ENCODE measurements at places on chromosomes 6 and 20.

GRCh38 chr6:112037783-112038216, 16.1 kb upstream of the CCN6 start:
- peak; percentile 29 for DNase-seq

DNA sequence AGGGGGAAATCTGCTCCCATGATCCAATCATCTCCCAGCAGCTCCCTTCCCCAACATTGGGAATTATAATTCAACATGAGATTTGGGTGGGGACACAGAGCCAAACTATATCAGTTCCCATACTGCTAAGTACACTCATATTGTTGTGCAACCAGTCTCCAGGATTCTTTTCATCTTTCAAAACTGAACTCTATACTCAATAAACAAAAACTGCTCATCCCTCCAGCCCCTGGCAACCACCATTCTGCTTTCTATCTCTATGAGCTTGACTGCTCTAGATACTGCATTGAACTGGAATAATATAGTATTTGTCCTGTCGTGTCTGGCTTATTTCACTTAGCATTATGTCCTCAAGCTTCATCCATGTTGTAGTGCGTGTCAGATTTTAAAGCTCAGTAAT, 42.9 kb downstream of the STX11 start:
- DNase-seq: no peak

DNA sequence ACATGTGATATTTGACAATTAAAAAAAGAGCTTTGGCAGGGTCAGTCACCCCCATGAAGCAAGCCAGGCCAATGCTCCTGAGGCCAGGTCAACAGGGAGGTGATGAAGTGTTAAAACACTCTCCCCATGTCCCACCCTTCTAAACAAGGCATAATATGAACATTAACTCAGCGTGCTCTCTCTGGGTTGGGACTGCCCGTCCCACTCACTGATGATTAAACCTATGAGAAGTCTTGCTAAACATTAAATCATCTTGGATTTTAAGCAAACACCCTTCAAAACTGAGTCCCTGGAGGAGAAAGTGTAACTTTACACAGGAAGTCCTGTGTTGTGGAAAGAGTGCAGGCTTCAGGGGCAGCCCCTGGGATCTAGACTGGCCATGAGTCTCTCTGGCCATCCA, 558.5 kb downstream of the CD83 start:
- DNase-seq: no peak

- DNase-seq: peak; percentile 97
These were observed 157.7 kb downstream of the GJA1 start for GRCh38 chr6:121593011-121593641.

DNA sequence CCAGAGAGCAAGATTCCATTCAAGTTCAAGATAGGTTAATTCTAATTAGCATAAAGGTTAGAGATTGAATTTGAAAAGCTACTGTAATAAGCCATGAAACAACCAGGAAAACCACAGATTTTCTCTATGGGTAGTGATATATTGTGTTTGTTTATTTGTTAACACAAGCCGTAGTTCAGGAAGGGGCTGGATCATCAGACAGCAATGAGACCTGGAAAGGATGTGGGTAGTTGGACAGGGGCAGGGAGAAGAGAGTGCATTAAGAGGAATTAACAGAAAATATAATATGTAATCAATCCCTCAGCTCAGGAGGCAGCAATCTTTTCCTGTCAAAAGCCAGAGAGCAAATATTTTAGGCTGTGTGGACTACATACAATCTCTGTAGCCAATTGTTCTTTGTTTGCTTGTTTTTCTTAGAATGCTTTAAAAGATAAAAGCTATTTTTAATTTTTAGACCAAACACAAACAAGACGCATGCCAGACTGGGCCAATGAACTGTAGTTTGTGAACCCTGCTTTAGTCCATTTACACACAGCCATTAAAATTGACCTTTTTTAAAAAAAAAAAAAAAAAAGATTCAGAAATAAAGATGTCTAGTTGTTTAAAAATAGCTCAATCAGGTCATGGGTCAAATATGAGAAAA, 398.7 kb upstream of the MARCKS start:
- no peak for DNase-seq

DNA sequence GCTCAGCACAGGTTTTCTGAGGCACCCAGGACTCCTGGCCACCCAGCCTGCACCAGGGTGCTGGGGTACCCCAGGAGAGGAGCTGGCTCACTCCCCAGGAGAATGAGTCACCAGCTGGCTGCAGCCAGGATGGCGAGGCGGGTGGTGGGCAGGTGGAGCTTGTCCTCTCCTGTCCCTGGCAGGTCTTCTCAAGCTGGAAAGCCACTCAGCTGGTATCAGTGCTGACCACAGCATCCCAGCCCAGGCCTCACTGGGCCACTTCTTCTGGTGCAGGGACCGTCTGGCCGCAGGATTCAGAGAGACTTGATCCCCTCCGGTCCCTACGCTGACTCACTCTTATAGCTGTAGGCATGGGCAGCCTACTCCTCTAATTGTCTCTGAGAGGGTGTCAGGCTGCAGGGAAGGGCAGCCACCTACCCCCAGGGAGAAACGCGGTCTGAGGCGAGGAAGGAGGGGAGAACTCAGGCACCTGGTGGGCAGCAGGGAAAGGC, 22.2 kb downstream of the TFEB start:
- DNase-seq: peak; percentile 57

DNA sequence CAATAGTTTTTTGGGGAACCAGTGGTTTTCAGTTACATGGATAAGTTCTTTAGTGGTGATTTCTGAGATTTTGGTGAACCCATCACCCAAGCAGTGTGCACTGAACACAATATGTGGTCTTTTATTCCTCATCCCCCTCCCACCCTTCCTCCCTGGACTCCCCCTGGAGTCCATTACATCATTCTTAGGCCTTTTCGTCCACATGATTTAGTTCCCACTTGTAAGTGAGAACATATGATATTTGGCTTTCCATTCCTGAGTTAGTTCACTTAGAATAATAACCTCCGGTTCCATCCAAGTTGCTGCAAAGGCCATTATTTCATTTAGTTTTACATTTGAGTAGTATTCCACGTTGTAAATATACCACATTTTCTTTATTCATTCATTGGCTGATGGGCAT, 28.3 kb downstream of the RPP40 start:
- no peak for DNase-seq

DNA sequence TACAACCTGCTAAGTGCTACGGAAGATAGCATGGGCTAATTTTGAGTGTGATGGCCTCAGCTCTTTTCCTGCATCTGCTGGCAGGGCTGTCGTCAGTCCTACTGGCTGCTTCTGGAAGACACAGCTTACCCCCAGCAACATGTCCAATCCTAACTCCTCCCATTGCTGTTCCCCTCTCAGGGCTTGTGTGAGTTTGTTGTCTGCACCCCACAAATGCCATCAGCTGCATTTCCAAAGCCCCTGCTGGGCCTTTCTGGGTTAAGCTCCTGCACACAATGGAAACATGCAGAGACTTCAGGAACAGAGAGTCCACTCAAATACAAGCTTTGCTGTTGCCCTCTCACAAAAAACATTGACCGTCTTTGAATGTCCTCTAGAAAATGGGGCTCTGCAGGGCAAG, 84.7 kb downstream of the RNF182 start:
- DNase-seq: no peak

- DNase-seq: peak; percentile 85
These were observed 81.0 kb downstream of the GPX5 start for GRCh38 chr6:28606424-28607391.

- DNase-seq: peak; percentile 78
These were observed 13.0 kb downstream of the CLVS2 start for GRCh38 chr6:123009059-123009458.

DNA sequence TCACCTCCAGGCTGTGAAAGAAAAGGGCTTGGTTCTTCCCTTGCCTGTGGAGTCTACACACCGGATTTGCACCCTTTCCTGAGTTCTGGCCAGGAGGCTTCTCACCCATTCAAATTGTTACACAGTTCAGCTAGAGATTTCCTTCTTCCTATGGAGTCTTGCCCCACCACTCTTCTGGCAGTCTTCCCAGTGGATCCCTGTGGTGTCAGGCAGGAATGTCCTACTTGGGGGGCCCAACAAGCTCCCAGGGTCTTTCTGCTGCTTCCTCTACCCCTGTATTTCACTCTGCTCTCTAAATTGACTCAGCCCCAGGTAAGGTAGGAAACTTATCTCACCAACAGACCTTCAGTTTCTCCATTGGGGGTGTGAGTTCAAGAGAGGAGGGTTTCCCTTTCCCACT, 14.0 kb upstream of the CST9L start:
- peak; percentile 7 for DNase-seq

DNA sequence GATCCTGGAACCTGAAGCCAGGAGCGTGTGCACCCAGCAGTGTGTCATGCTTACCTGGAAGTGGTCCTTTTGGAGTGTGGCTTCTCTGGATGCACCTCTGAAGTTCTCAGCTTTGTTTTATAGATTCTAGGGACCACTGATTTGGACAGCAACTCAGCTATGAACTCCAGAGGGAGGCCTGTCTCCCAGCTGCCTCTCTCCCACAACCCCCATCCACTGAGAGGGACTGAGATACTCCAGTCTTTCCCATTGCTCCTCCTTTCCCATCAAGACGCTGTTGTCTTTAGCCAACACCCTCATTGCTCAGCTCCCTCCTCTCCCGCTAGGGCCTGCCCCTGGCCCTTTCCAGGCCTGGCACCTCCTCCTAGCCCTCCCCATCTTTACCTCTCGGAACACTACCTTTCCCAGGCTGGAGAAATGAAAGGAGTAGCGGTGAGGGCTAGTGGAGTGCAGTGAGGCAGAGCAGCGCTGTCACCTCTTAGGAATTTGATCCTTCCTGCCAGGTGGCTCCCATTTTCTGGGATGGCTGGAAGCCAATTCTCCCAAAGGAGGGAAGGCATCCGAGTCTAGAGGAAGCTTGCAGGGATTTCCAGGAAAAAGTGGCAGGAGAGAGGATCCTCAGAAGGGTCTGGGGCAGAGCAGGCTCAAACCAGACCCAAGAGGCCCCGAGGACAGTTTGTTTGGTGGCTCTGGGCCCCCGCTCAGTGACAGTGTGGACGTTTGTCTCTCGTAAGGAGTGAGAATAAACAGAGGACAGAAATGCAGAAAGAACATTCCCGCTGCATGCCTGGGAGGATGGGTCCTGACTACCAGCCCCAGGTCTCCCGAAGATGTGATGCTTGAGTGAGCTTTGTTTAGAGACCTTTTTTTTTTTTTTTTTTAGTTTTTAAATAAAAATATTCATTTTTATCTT, at the start of gene LRRN4:
Gene LRRN4, minus strand, starts transcription at position 285 of the 913 bp plus-strand sequence. CDS start 1,261 bp downstream, outside the sequence.
- DNase-seq: peak; percentile 98

GRCh38 chr20:49989234-49990065, 6.7 kb downstream of the SNAI1 start:
- DNase-seq: no peak

DNA sequence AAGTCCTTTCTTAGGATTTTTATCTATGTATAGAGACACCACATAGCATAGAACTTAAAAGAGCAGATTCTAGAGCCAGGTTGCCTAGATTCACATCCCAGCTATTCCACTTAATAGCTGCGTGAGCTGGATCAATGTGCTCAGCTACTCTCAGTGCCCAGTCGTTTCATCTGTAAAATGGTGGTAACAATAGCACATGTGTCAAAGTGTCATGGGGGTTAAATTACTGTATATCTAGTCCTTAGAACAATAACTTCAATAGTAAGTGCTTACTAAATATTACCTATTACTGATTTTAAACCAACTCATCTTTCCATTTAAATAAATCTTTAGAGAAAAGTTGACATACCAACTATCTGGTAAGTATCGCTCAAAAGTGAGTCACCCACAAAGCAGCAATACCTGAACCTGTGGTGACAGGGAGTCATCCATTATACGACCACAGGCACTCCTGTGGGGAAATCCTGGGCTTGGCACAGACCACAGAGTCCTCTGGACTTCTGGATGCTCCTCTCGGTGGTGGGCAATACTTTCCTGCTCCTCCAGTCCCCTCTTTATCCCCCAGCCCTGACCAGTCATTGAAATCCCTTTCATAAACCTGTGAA, 154.8 kb downstream of the PDSS2 start:
- DNase-seq: no peak

GRCh38 chr6:113052506-113052905, 705.4 kb downstream of the RFPL4B start:
- DNase-seq: no peak

- peak; percentile 10 for DNase-seq
These were observed 5.1 kb upstream of the EPB41L1 start for GRCh38 chr20:36149469-36149868.

DNA sequence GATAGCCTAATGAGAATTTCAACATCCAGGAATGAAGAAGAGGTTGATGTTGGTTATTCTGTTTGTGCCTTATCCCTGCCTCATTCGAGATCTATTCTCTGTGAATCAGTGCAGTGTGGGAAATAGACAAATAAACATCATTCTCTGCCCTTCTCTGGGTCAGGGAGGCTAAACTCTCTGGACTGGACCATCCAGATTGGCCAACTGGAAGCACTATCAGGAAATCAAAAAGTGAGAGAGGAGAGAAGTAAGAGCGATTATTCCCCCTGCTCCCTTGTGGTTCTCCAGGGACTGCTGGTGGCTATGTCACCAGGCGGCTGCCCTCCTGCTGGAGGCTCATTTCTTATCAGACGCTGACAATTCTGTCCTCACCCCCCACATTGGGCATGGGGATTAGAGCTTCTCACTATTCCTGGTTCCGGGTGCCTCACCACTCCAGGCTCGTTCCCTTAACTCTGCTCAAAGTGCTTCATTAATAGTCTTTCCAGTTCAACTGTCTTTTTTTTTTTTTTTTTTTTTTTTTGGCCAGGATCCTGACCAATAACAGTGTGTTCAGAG, 201.7 kb upstream of the RREB1 start:
- no peak for DNase-seq

GRCh38 chr6:35473850-35474130, 5.6 kb downstream of the RPL10A start:
- DNase-seq: peak; percentile 38

GRCh38 chr6:130557481-130558112, 191.8 kb downstream of the TMEM200A start:
- DNase-seq: peak; percentile 55

DNA sequence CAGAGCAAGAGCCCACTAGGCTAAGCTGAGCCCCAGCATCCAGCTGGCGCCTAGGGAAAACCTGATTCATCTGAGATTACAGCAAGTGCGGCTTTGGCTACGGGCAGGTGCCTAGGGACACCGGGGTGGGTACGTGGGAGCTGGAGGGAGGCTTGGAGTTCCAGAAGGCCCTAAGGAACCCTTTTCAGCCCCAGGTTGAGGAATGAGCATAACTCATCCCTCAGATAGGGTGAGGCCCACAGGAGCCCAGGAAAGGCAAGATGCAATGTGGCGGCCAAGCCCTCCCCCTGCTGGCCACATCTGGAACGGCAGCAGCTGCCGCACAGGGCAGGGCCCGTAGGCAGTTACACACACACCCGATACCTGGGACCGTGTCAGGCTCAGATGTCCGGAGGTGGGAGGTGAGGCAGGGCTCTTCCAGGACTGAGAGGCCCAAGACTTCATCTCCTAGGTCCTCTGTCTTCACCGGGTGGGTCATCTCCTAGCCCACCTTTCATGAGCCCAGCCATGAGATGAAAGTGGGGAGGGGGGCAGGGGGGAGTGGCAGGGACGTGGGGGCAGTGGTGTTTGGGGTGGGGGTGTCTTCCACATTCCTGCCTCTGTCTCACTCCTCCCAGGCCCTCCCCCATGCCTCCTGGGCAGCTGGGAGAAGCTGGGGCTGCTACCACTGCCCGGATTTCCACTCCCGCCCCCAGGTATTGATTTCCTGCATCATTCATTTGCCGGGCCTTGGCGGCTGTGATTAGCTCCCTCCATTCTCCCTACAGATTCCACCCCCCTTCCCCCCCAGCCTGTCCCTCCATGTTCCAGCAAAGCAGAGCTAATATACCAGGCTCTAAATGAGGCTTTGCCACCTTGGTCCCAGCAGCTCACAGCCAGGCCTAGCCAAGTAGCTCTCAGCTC, 5.5 kb downstream of the MDGA1 start:
- peak; percentile 87 for DNase-seq

All from NCI-H69 (cell line).